ENCODE measurements at places on chromosomes 2 and 18. TPM values are rescaled to one million over a fixed set of nuclear protein-coding genes. Genes with fewer than 3 reads are reported as not detected.

The IRS1 gene
- total RNA-seq: 2.8 TPM

The TMEM163 gene
- total RNA-seq: 0.12 TPM

The UGT1A3 gene
- total RNA-seq: not detected

The TCF23 gene
- total RNA-seq: not detected

GRCh38 chr2:101135412-101136296 is 15.5 kb downstream of the TBC1D8 start:
- H3K36me3 ChIP-seq: no peaks in the 10 kb centered on the region
- DNase-seq: no peak
- no peak overlapping the region for H3K27ac ChIP-seq
- no peaks in the 10 kb centered on the region for H3K4me1 ChIP-seq

GRCh38 chr18:34809451-34810072 is 99.5 kb downstream of the DTNA start:
- no peak overlapping the region for H3K4me3 ChIP-seq
- no peak for DNase-seq
- H3K4me1 ChIP-seq: peaks cover 14% of the 10 kb centered on the region

DNA sequence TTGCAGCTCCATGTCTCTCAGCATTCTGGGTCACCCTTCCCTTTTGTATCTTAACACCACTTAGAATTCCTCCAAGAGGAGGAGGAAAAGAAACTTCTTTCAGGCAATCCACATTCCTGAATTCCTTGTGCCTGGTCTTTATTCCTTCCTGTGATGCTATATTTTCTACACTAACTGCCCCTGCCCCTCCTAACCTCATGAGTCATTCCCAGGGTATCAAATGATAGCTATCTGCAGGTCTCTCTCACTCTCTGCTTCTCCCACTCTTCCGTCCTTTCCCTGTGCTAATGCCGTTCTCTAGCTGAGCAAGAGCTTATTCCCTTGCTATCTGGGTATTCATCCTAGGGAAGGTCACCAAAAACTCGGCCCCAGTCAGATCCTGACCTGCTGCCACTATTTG is 395.0 kb upstream of the TCF4 start:
- peaks cover 5% of the 10 kb centered on the region for H3K27me3 ChIP-seq
- H3K36me3 ChIP-seq: no peaks in the 10 kb centered on the region
- H3K4me1 ChIP-seq: no peaks in the 10 kb centered on the region
- H3K4me3 ChIP-seq: no peak overlapping the region

DNA sequence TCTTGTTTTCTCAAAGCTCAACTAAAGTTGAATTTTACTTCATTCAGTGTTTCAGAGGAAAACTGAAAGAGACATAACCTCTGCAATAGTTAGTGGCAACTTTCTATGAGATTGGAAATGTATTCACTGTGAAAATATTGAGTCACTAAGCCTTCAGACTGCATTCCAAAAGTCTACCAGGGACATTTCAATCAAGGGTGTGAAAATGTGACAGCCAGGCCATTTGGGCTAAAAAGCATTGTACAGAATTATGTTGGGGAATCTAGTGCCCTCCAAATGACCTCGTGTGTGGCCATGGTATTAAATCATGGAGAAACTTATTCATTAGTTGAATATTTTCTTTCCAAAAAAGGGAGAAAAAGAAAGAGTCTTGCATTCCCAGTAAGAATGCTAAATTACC is 251.9 kb downstream of the GRB14 start:
- H3K4me1 ChIP-seq: no peaks in the 10 kb centered on the region
- DNase-seq: no peak
- H3K36me3 ChIP-seq: no peaks in the 10 kb centered on the region
- no peak overlapping the region for H3K4me3 ChIP-seq
- no peaks in the 10 kb centered on the region for H3K27me3 ChIP-seq

DNA sequence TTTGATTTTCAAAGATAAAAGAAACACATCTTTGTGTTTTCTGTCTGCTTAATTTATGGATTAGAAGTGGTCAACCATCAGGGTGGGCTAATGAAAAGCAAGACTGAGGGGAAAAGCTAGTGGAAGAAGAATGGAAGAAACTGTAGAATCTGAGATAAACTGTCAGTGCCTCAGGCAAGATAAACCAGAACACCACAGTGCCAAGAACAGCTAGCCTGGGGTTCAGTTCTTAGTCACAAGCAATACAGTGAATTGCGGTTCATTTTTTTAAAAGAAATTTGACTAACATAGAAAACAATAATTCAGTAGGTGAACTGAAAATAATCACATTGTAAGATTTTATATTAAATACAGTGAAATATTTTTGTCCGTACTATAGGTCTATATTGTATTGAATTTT is 22.0 kb upstream of the LNPK start:
- H3K4me1 ChIP-seq: no peaks in the 10 kb centered on the region
- DNase-seq: no peak
- H3K27ac ChIP-seq: no peak overlapping the region
- H3K4me3 ChIP-seq: no peak overlapping the region
- H3K36me3 ChIP-seq: no peaks in the 10 kb centered on the region
- peaks cover 38% of the 10 kb centered on the region for H3K27me3 ChIP-seq

GRCh38 chr2:54755641-54756326 is 32.3 kb downstream of the EML6 start:
- H3K36me3 ChIP-seq: no peaks in the 10 kb centered on the region
- H3K4me1 ChIP-seq: peaks cover 14% of the 10 kb centered on the region
- no peaks in the 10 kb centered on the region for H3K27me3 ChIP-seq
- DNase-seq: no peak

DNA sequence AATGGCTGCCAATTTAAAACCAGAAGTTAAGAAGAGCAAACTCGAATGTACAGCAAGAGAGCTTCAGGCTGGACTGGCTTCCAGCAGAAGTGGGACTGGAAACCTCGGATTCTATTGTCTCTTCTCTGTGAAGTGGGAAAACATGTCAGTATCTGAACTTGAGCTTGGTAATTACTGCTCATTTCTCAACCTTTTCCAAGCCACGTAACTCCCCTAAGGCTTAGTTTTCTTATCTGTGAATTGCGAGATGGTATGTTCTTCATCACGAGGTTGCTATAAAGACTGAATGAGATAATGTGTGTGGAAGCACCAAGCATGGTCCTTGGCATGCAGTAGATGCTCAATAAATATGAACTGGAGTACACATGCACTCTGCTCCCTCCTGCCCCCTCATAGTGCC is 259.4 kb upstream of the SPRED2 start:
- H3K27me3 ChIP-seq: peaks cover 18% of the 10 kb centered on the region
- no peaks in the 10 kb centered on the region for H3K4me1 ChIP-seq
- H3K36me3 ChIP-seq: no peaks in the 10 kb centered on the region
- DNase-seq: no peak

- H3K27me3 ChIP-seq: no peaks in the 10 kb centered on the region
- no peak overlapping the region for H3K4me3 ChIP-seq
- no peak for DNase-seq
These were observed 46.5 kb downstream of the XIRP2 start for GRCh38 chr2:166934817-166935216.

DNA sequence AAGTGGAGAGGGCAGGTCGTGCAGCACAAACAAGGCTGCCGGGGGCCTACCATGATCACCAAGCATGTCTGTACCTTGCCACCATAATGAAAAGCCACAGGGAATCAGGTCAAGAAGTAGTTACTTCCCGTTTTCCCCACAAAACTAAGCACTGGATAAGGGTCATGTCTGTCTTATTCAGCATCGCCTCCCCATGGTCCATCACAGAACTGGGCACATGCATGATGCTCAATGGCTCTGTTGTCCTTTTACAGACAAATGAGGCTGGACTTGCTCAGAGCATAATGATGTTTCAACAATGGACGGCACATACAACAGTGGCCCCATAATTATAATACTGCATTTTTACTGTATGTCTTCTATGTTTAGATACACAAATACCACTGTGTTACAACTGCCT is 27.5 kb downstream of the REEP1 start:
- no peaks in the 10 kb centered on the region for H3K27me3 ChIP-seq
- H3K4me1 ChIP-seq: no peaks in the 10 kb centered on the region
- DNase-seq: no peak
- no peak overlapping the region for H3K4me3 ChIP-seq
- no peak overlapping the region for H3K27ac ChIP-seq
- H3K36me3 ChIP-seq: no peaks in the 10 kb centered on the region

- peak overlapping the region; percentile 47 for H3K4me3 ChIP-seq
- DNase-seq: peak; percentile 56
- no peaks in the 10 kb centered on the region for H3K36me3 ChIP-seq
- no peaks in the 10 kb centered on the region for H3K27me3 ChIP-seq
These were observed 76.8 kb downstream of the ZFP36L2 start for GRCh38 chr2:43149482-43150107.

DNA sequence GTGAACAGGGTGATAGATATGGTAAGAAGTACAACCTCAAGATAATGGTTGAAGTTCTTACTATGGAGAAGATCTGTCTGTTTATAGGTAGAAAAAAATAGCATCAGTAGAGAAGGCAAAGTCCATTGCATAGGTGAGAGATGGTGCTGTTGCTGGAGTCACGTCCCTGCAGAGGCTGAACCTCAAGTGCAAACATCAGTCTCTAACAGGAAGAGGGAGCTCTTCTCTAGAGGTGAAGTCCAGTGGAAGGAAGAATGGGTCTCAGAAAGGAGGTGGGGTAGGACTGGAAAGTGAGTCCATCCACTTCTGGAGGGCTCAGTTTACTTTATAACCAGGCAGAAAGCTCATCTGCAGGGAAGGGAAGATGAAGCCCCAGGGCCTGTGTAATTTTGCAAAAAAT is 337.7 kb downstream of the MEIS1 start:
- no peaks in the 10 kb centered on the region for H3K36me3 ChIP-seq
- H3K27me3 ChIP-seq: no peaks in the 10 kb centered on the region
- no peak overlapping the region for H3K4me3 ChIP-seq
- H3K4me1 ChIP-seq: no peaks in the 10 kb centered on the region

- H3K27me3 ChIP-seq: peaks cover 24% of the 10 kb centered on the region
- H3K4me1 ChIP-seq: peaks cover 60% of the 10 kb centered on the region
- peaks cover 47% of the 10 kb centered on the region for H3K36me3 ChIP-seq
- H3K27ac ChIP-seq: peak overlapping the region; percentile 52
- no peak for DNase-seq
These were observed 393 bp downstream of the IL1R1 start for GRCh38 chr2:102142829-102143449.

GRCh38 chr2:85698880-85699254 is 4.7 kb downstream of the GNLY start:
- no peak overlapping the region for H3K27ac ChIP-seq
- peaks cover 21% of the 10 kb centered on the region for H3K4me1 ChIP-seq
- no peaks in the 10 kb centered on the region for H3K36me3 ChIP-seq
- H3K4me3 ChIP-seq: no peak overlapping the region
- no peaks in the 10 kb centered on the region for H3K27me3 ChIP-seq

DNA sequence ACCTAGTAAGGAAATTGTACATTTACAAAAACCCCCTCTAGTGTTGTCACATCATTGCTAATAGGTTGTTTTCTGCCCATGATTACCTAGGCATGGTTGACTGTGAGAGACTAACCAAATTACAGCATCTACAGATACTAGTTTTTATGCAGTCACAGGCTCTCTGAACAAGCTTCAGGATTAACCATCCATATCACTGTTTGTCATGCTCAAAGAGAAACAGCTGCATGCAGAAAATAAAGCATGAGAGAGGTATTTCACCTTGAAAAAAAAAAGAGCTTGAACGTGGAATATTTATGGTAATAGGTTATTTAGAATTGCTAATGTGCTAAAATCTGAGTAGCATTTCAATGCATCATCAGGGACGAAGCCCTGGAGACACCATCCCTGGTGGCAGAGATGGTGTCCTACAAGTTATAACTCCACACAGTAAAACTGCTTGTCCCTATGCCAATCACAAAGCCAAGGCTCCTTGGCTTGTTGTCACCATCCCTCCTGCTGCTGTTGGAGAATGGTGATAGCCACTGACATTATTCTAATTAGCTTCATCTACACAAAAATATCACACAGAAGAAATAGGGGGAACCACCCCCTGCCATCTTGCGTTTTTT is 5.4 kb downstream of the NEB start:
- H3K36me3 ChIP-seq: no peaks in the 10 kb centered on the region
- no peak overlapping the region for H3K27ac ChIP-seq
- no peak for DNase-seq
- H3K4me1 ChIP-seq: peaks cover 5% of the 10 kb centered on the region

DNA sequence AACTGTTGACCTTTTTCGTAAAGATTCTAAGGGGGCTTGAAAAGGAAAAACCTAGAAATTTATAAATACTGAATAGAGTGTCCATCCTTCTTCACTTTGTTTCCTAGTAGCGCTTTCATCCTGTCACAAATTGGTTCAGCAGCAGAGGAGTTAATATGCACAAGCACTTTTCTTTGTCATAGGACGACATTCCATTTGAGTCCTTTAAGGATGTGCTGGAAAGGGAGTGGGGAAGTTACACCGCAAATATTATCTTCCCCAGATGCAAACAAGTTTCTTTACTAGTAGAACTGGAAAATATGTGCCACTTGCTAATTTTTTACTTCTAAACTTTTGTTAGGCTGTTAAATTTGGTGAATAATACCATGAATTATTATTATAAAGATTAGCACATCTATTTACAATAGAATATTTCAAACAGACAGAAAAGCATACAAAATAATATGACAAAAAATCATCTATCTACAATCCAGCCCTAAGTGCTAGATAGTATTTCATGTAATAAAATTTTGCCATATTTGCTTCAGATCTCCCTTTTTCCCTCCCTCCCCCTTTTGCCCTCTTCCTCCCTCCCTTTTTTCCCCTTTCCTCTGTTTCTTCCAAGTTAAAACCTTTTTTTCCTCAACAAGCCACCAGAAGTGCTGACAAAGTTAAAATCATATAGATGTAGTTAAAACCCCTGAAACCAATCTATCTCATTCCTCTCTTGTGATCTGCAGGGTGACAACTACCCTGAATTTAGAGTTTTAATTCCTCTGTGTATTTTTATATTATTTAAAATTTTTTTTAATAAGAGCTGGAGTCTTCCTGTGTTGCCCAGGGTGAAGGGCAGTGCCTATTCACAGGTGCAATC is 50.5 kb upstream of the MAP4K3 start:
- no peak overlapping the region for H3K27ac ChIP-seq
- peaks cover 31% of the 10 kb centered on the region for H3K27me3 ChIP-seq
- no peak overlapping the region for H3K4me3 ChIP-seq
- H3K4me1 ChIP-seq: peaks cover 19% of the 10 kb centered on the region
- no peak for DNase-seq

DNA sequence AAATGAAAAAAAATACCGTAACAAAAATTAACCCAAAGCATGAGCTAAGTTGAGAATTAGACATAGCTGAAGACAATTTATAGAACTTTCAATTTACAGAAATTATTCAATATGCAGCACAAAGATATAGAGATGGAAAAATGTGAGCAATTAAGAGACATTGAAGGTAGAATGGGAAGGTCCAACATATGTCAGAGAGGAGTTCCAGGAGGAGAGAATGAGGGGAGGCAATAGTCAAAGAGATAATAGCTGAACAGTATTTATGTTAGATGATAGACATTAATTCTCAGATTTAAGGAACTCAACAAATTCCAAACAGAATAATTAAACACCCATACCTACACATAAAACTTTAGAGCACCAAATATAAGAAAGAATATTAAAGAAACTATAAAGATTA is 103.0 kb upstream of the MSTN start:
- peaks cover 3% of the 10 kb centered on the region for H3K36me3 ChIP-seq
- no peaks in the 10 kb centered on the region for H3K27me3 ChIP-seq
- no peaks in the 10 kb centered on the region for H3K4me1 ChIP-seq
- no peak overlapping the region for H3K4me3 ChIP-seq
- H3K27ac ChIP-seq: no peak overlapping the region
